ENCODE measurements at places on chromosomes 7 and 10. TPM values are rescaled to one million over a fixed set of nuclear protein-coding genes. Genes with fewer than 3 reads are reported as not detected.

Gene NUDT13
- total RNA-seq: 2.9 TPM

Gene PDE6C
- not detected for total RNA-seq

Gene CLRN3
- total RNA-seq: not detected

Gene UBTD1
- total RNA-seq: 39.3 TPM

Gene ZNF736
- 11.0 TPM for total RNA-seq

Gene ABCB1
- total RNA-seq: 0.29 TPM

Gene CRPPA
- total RNA-seq: 4.5 TPM

Gene TEX36
- total RNA-seq: not detected

Gene CUBN
- total RNA-seq: 0.69 TPM

Gene CD36
- 7.9 TPM for total RNA-seq

Gene ZP3
- not detected for total RNA-seq

Gene IKZF1
- total RNA-seq: not detected

Gene NRAP
- not detected for total RNA-seq
